ENCODE measurements at places on chromosomes 4 and X.

- no peak for DNase-seq
Measured at GRCh38 chr4:67131224-67131623, 414.1 kb downstream of the CENPC start.

- no peak for DNase-seq
Measured at GRCh38 chrX:65731684-65732289, 64.3 kb downstream of the MSN start.

- no peak for DNase-seq
Measured at GRCh38 chrX:123993326-123993725, 31.8 kb downstream of the STAG2 start.

GRCh38 chr4:108370291-108371141, 201.8 kb upstream of the LEF1 start:
- DNase-seq: no peak

DNA sequence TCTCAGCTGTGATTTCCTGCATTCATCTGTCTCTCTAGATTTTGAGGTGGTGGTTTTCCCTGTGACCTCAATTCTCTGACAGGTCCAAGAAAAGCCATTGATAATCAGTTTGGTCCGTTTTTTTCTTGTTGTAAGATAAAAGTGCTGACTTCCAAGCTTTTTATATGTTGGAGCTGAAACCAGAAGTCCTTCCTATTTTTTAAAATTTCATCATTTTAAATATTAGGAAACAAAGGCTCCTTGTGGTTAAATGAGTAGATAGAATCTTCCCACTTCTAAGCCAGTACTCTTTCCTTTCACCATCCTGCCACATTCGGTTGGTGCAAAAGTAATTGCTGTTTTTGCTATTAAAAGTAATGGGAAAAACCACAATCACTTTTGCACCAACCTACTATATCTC, 18.3 kb downstream of the RNF175 start:
- no peak for DNase-seq

- DNase-seq: peak; percentile 73
Measured at GRCh38 chrX:77922787-77923186, 12.3 kb downstream of the ATP7A start.

DNA sequence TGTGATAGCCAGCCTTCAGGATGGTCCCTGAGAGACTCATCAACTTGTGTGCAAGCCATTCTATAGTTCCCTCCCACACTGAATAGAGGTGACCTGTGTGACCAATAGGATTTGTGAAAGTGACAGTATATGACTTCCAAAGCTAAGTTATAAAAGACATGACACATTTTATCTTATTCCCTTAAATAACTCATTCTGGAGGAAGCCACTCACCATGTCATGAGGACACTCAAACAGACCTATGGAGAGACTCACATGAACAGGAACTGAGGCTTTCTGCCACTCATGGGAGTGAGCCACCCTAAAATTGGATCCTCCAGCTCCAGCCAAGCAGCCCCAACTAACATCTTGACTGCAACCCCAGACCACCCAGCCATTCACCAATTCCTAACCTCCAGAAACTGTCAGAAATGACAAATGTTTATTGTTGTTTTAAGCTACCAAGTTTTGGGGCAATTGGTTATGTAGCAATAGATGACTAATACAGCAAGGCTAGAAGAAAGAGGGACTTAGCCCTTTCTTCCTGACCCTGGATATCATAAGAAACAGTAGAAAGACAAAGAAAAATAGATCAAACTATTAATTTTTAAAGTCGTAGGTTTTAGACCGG, 9.0 kb upstream of the CHIC2 start:
- no peak for DNase-seq

DNA sequence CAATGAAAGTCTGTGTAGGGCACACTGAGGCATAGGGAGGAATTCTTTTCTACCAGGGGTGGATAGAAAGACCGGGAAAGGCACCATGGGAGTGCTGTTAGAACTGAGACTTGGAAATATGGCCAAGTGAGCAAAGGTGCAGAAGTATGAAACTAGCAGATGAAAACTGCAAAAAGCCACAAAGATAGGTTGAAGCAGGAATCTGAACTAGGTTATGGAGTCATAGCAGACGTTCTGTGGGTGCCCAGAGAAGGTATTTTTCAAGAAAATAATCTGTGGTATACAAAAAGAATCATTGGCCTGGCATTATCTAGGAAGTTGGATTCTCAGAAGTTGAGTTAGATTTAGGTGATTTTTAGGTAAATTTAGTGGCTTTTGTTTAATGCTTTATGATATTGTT, 48.5 kb downstream of the SMAD1 start:
- DNase-seq: no peak

- DNase-seq: no peak
Measured at GRCh38 chr4:185540487-185541120, 5.3 kb upstream of the PDLIM3 start.

DNA sequence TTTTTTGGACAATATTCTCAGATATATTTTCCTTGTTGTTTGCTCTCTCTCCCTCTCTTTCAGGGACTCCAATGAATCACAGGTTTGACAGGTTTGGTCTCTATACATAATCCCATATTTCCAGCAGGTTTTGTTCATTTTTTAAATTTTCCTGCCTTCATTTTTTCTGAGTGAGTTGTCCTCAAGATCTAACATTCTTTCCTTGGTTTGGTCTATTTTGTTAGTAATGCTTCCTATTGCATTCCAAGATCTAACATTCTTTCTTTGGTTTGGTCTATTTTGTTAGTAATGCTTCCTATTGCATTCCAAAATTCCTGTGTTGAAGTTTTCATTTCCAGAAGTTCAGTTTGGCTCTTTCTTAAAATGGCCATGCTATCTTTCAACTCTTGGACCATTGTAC, 45.3 kb upstream of the ZMAT1 start:
- DNase-seq: no peak

- peak; percentile 90 for DNase-seq
Measured at GRCh38 chr4:40205259-40206198, 8.7 kb downstream of the RHOH start.

- DNase-seq: no peak
Measured at GRCh38 chrX:91066104-91066503, 368.5 kb upstream of the PABPC5 start.

GRCh38 chr4:41507291-41507947, 30.5 kb upstream of the LIMCH1 start:
- DNase-seq: no peak

GRCh38 chr4:165464376-165464775, 85.6 kb downstream of the CPE start:
- no peak for DNase-seq

Data from hematopoietic multipotent progenitor cell treated with erythropoietin and hydrocortisone succinate and interleukin-3 and kit ligand, for 8 days (in vitro differentiated cells).